GM06990 (cell line): ENCODE measurements at places on chromosomes 2 and 18.

GRCh38 chr2:40227210-40227609 lies 224.7 kb downstream of the SLC8A1 start:
- DNase-seq: no peak

DNA sequence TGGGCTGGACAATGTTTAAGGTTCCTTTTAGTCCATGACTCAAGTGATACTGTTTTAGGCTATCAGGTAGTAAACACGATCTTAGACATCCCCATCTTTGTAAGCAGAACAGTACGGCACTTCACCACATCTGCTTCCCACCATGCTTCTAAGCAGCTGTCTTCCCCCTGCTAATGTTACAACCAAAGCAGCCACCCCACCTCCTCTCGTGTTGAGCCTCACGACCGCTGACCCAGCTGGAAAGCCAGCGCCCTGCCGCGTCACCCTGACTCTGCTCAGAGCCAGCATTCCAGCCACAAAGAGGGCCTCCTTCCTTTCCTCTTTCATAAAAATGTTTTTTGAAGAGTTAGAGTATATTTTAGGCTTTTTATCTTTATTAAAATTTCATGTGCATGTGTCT lies 9.4 kb downstream of the MTERF4 start:
- no peak for DNase-seq

DNA sequence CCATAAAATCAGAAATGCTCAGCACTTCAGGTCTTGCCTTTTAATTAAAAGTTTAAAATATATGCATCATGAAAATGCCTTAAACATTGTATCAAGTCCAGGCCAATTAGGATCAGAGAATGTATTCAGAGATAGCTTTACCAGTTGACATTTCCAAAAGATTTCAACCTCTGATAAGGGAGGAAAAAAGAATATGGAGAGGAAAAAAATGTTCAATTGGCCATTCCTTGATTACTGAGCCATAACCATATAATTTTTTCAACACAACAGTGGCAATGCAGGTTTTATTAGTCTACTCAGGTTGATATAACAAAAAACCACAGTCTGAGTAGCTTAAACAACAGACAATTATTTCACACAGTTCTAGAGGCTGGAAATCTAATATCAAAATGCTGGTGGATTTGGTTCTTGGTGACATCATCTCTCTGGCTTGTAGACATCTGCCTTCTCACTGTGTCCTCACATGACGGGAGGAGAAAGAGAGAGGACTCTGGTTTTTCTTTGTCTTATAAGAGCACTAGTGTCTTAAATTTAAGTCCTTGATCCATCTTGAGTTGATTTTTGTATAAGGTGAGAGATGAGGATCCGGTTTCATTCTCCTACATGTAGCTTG lies 111.9 kb downstream of the IRS1 start:
- DNase-seq: no peak

DNA sequence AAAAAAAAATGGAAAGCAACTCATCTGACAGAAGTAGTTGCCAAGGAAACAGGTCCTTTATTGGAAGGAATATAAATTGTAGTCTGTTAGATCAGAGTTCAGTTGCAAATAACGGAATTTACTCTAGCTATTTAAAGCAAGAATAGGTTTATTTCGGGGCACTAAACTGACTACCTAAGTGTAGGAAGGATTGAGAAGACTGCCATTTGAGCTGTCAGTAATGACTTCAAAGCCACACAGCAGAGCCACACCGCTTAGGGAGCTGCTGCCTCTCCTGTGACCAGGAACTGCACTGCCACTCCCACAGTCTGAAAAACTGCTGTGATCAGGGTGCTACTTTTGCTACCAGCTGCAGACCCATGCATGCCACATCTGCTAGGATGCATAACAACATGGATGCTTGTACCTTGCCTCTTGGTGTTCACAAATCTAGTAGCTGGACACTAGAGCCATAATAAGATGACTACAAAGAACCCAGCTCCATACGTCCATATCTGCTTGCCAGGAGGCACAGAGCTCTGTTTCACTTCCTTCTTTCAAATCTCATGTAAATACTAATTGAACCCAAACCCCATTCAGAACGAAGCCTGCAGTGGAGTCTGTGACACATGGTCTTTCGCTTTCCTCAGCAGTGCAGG lies 2.2 kb downstream of the DSG2 start:
- DNase-seq: peak; percentile 76

GRCh38 chr2:75482398-75482797 lies 78.3 kb downstream of the EVA1A start:
- DNase-seq: no peak

- no peak for DNase-seq
Measured at GRCh38 chr2:221282386-221282785, 289.7 kb downstream of the EPHA4 start.

DNA sequence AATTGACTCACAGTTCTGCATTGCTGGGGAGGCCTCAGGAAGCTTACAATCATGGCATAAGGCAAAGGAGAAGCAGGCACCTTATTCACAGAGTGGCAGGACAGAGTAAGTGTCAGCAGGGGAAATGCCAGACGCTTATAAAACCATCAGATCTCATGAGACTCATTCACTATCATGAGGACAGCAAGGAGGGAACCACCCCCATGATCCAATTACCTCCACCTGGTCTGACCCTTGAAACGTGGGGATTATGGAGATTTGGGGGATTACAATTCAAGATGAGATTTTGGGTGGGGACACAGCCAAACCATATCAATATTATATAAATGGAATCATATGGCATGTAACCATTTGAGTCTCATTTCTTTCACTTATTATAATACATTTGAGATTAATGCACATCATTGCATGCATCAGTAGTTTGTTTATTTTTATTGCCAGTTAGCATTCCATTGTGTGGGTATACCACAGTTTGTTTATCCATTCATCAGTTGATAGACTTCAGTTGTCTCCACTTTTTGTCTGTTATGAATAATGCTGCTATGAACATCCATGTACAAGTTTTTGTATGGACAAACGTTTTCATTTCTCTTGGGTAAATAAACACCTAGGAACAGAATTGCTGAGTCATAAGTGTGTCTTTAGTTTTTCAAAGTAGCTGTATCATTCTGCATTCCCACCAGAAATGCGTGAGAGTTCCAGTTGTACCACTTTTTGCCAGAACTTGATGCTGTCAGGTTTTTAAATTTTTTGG lies 5.8 kb upstream of the SRBD1 start:
- DNase-seq: no peak

GRCh38 chr2:34808426-34808825 lies 1209.3 kb upstream of the FAM98A start:
- DNase-seq: no peak

GRCh38 chr2:42055573-42056514 lies 8.0 kb downstream of the PKDCC start:
- DNase-seq: no peak

DNA sequence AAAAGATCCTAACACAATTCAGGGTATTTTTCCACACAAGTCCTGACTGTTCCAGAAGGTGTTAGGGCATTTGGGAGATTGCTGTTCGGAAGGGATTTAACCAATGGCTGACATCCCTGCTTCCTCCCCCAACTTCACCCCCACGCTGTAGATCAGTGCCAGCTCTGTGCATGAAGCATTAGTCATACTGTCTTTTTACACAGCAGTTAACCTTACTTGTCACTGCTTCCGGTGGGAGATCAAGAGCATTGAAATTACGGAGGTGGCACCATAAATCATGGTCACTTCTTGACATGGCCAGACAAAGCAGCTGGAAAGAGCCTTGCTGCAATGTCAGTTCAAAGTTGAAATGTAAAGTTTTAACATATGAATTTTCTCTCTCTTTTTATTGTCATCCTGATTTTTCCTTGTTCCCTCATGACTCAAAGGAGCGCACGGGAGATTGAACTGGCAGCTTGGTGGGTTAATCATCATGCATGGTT lies 70.2 kb downstream of the HRH4 start:
- no peak for DNase-seq

- no peak for DNase-seq
Measured at GRCh38 chr18:74040008-74040407, 107.6 kb downstream of the FBXO15 start.
